ENCODE measurements at places on chromosomes 11 and 22.

DNA sequence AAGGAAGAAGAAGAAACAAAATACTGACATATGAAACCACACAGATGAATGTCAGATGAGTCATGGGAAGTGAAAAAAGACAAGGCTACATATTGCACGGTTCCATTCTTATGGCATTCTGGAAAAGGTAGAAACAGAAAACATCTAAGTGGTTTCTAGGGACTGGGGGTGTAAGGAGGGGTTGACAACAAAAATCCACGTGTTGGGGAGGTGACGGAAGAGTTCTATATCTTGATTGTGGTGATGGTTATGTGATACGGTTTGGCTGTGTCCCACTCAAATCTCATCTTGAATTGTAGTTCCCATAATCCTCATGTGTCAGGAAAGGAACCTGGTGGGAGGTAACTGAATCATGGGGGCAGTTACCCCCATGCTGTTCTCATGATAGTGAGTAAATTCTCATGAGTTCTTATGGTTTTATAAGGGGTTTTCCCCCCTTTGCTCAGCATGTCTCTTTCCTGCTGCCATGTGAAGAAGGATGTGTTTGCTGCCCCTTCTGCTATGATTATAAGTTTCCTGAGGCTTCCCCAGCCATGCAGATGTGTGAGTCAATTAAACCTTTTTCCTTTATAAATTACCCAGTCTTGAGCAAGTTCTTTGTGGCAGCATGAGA, 6.4 kb upstream of the ARFGAP3 start:
- DNase-seq, result peak; percentile 82

GRCh38 chr11:12235553-12235946, 125.2 kb downstream of the MICAL2 start:
- DNase-seq, result no peak

GRCh38 chr11:61082062-61082870, 20.0 kb upstream of the CD5 start:
- DNase-seq, result no peak

DNA sequence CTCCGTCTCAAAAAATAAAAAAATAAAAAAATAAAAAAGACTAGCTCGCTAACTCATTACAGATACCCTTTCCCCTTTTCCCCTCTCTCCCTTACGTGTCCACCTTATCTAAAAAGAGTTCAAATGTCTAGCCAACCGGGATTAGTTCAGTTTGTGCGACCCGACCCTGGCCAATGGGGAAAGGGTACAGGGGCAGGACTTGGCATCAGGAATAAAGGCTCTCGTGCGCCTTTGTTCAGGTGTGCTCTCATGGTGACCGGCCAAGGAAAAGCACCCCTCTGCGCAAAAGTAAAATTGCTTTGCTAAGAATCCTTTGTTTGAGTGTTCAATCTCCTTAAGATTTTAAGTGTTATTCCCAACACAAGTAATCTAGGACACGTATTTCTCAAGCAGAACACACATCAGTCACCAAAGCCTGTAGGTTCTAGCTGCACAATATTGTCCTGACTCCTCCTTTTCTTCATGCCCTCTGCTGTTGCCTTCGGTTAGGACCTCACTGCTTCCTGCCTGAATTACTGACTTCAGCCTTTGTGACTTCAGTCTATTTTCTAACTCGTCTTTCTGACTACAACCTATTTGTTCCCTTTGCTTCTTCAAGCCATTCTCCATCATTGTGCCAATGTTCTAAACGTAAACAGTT, 20.7 kb upstream of the CECR2 start:
- DNase-seq, result no peak
